KG1 (cell line): ENCODE measurements at places on chromosomes 4 and X.

GRCh38 chr4:151276787-151277562, at the start of gene PRSS48:
TSS of gene PRSS48 (plus strand) at chr4:151277161. CDS start at chr4:151277173, 12 bp downstream.
- DNase-seq: no peak

- DNase-seq: no peak
Measured at GRCh38 chr4:139851133-139851532, 185.5 kb downstream of the MGST2 start.

- no peak for DNase-seq
Measured at GRCh38 chr4:91622925-91623602, 680.7 kb upstream of the GRID2 start.

DNA sequence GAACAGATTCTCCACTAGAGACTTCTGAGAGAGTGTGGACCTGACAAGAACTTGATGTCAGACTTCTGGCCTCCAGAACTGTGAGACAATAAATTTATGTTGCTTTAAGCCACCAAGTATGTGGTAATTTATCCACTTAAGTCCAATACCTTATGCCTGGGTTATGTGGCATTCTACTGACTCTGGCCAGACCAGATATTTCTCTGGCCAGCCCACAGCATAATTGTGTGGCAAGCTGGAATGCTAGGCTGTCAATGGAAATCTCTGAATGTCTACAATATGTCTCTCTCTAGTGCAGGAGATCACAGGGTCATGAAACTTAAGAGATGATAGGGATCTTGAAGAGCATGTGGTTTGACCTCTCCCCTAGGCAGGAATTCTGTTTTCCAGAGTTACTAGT, 251.0 kb downstream of the ZNF674 start:
- no peak for DNase-seq

- no peak for DNase-seq
Measured at GRCh38 chr4:121229993-121230392, 65.9 kb upstream of the TNIP3 start.

GRCh38 chrX:46463682-46464081, 81.5 kb downstream of the ZNF674 start:
- no peak for DNase-seq

DNA sequence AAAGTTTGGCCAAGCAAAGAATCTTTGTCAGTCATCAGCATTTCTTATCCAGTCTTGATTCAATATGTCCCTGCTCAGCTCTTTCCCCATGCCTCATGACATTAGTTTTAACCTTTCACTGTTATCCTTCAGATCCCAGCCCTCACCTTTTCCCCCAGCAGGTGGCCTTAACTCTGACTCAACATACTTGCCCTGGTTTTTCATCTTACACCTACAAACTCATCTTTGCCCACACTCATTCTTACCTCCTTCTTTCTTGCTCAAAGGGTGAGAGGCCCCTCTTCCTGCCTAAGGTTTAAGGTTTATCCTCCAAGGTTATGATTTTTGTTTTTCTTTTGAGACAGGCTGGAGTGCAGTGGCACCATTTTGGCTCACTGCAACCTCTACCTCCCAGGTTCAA, 10.6 kb upstream of the ANXA5 start:
- no peak for DNase-seq

- DNase-seq: no peak
Measured at GRCh38 chr4:2915789-2916188, 47.4 kb downstream of the NOP14 start.

- DNase-seq: no peak
Measured at GRCh38 chr4:152825336-152825735, 45.6 kb downstream of the ARFIP1 start.

GRCh38 chrX:148223361-148223760, 242.2 kb downstream of the FMR1NB start:
- no peak for DNase-seq

DNA sequence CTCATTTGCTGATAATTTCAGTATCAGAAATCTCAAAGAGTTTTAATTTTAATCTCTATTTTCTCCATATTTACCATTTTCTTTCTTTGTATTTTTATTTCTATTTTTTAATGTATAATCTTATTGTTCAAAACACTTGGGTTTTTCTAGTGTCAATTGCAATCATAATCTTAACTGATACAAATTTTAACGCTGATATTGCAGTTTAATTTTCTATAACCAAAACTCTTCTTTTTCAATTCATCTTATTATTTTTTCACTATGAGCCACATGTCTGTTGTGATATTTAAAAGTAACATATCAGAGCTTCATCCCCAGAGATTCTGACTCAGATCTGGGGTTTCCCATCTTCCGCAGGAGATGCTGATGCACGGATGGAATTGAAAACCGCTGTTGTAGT, 16.2 kb downstream of the ADAM29 start:
- no peak for DNase-seq

DNA sequence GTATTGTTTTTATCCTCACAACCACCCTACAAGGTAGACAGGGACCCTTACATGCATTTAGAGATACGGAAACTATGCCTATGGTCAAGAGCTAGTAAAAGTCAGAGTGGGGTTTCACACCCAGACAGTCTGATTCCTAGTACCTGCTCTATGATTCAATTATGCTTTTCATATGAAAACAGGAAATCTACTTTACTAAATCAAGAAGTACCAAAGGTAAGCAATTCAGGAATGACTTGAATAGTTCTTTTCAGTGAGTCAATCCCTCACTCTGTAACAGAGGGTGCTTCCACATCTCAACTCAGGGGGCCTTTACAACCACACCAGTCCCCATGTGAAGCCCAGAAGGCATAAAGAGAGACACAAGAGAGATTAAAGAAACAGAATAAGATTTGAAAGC, 191.4 kb downstream of the PPP3CA start:
- DNase-seq: no peak

GRCh38 chr4:159188646-159189045, 85.8 kb downstream of the RAPGEF2 start:
- DNase-seq: no peak

DNA sequence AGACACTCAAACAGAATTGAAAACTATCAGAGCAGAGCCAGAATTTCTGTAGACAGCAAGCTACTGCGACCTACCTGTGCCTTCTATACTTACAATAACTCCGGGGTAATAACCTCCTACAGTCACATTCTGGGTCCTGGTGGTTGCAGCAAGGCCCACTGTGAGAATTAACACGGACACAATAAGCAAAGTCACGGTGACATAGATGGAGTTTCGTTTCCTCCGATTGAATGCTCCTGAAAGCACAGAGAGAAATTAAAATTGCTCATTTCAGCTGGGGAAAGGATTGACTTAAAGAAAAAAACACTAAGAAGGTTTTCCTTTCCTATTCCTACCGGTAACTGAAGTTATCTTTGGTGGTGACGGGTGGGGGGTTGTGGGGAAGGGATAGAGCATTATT, 7.0 kb downstream of the TMEM255A start:
- DNase-seq: no peak

- DNase-seq: no peak
Measured at GRCh38 chrX:142977128-142977914, 48.4 kb upstream of the SPANXN4 start.

DNA sequence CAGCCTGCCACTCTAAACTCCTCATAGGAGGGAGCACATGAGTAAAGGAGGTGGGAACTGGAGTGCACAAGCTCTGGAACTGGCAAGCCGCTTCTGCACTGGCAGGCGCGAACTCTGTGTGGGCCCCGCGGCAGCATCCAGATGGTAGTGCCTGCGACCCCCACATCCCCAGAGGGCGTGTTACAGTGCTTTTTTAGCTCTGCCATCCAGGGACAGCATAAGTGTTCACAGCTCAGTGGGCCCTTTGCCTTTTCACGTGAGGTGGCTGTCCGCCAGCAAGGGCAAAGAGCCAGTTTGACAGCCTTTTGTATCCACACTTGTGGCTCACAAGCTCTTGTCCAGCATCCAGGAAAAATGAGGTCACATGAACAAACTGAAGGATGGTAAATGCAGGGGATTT, 581.6 kb upstream of the DIAPH2 start:
- no peak for DNase-seq

- no peak for DNase-seq
Measured at GRCh38 chrX:17005712-17006368, 59.4 kb downstream of the REPS2 start.

GRCh38 chr4:100493756-100494155, 24.1 kb downstream of the EMCN start:
- DNase-seq: no peak

DNA sequence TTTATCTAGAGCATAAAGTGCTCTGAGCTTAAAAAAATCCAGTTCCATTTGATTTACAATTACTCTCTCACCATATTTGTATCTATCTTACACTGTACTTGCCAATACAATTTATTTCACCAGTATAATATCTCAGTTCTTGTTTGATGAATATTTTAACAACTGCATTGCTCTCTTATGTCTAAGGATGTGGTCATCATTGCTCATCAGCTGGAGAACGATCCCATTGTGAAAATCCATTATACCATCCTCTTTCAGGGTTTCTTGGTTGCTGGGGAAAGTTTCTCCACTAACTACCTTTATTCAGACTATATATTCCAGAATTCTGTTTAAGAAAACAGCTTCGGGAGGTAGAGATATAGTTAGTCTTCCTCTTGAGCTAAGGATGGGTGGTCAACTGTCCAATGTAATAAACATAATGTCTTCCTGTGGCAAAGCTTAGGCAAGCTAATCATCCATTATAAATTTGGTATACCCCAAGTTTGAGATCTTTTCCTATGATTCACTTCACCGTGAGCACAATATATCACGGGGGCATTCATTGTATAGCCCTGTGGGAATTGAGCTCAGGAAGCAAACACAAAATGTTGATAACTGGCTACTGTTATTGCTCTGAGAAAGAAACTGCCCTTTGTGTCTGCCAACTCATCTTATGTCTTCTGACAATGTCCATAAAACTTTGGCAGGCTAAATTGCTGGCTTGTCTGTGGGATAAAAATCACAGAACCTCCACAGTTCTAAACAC, 2361.9 kb downstream of the ARAP2 start:
- no peak for DNase-seq
